Amniotic epithelial cell (primary cell): ENCODE measurements at places on chromosomes 5 and 9.

DNA sequence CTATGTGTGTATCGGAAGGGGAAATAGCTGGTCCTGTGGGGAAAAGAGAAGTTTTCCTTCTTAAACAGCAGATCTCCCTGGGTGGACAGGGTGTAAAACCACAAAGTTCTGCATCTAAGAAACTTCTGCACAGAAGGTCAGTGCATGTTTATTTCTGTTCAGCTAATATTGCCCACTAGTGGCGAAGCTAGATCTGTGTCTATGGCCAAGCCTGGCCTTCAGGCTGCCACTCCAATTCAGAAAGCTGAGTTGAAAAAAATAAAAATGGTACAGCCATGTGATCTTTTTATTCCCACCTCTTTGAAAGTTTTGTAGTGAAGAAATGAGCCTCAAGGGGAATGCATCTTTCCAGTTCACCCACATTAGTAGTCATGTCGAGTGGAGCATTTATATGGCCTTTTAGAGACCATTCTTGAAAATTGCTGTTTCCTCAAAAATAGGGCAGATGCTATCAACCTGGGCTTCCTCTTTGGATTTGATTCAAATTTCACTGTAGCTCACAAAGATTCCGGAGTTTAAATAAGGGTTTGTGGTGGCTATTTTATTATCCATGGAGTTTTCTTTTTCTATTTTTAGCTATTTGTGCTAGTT lies 488.0 kb downstream of the PRELID2 start:
- DNase-seq = peak; percentile 74

GRCh38 chr9:84919440-84919839 lies 249.9 kb downstream of the NTRK2 start:
- DNase-seq = no peak

DNA sequence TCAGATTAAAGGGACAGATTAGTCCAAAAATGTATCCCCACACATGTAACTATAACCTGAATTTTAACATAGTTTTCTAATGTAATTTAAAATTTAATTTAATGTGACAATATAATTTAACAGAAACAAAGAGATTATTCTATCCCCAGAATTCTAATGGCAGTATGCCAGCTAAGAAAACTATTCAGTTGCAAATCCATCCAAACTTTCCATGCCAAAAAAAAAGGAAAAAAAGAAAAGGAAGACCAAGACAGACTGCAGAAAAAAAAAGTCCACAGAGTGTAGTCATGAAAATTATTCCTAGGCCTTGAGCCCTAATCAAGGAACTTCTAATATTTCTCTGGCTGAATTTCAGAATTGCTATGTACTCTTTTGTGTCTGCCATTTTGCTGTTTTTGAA lies 217.6 kb downstream of the CDH18 start:
- no peak for DNase-seq

DNA sequence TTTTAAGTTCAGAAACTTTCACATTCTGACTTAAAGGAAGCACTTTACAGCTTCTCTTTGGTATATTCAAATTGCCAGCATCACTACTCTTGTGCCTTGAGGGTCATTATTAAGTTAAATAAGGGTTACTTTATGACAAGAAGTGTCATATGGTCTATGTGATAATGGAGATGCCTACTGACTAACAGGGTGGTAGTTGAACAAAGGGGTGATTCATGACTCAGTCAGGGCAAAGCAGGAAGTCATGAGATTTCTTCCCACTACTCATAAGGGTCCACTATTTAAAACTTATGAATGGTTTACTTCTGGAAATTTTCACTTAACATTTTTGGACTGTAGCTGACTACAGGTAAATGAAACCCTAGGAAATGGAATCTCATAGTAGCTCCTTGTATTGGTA lies 938.3 kb upstream of the PTPRD start:
- no peak for DNase-seq

DNA sequence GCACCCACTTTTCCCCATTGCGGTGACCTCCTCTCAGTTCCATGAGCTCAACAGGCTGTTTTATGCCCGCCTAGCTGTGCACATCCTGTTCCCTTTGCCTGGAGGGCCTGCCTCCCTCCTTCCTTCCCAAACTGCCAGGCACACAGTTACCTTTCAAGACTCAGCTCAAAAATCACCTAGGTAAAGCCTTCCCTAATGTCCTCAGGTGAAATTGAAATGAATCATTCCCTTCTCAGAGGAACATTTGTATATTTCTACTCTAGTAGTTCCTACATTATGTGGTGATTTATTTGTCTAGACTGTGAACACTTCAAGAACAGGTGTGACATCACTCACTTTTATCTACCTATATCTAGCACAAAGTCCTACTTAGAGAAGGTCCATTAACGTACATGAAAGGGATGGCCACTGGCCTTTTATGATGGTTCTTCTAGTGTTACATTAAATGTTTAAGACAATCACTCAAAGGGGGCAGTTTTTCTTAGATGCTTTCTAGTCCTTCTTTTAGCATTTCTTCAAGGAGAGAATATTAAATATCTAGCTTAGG lies 103.5 kb upstream of the EQTN start:
- no peak for DNase-seq

DNA sequence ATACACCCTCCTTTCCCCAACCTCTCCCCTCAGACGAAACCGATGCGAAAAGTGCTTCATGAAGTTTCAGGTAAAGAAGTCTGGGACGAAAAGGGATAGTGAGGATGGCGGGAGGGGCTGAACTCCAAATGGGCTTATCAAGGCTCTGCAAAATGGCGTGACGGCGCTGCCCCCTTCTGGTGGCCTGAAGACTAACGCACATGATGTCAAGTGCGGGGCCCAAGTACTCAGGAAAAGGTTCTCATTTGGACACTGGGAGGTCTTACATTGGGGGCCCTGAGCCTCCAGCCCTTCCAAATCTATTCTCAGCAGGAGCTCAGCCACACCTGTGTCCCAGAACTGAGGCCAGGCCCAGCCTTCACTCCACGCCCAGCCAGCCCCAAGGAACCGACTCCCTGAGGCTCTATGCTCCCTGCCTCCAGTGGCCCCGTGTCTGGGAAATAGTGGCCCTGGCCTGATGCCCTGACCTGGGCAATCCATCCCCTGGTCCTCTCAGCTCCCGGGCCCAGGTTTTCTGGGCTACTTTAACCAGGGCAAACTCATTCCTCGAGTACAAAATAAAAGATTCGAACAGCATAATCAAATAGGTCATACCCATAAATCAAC lies 119.9 kb downstream of the KCNIP1 start:
- DNase-seq = peak; percentile 44

- DNase-seq = no peak
Measured at GRCh38 chr5:149140197-149141002, 893 bp upstream of the ABLIM3 start.

DNA sequence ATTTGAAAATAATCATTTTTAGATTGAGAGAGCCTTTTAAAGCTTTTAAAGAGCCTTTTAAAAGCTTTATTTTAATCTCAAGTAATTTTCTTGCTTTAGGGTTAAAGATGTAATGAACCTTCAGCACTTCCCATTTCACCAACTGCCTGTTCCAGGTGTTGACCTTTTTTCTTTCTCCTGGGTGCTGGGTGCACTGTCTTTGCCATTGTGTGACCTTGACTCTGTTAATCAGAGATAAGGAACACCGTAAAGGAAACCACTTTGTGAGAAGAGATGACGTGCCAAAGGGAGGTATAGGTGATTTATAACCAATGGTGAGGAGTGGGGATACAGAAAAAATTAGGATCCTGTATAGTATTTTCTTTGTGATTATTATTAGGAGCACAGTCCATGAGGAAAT lies 68.2 kb downstream of the NAA35 start:
- DNase-seq = no peak

DNA sequence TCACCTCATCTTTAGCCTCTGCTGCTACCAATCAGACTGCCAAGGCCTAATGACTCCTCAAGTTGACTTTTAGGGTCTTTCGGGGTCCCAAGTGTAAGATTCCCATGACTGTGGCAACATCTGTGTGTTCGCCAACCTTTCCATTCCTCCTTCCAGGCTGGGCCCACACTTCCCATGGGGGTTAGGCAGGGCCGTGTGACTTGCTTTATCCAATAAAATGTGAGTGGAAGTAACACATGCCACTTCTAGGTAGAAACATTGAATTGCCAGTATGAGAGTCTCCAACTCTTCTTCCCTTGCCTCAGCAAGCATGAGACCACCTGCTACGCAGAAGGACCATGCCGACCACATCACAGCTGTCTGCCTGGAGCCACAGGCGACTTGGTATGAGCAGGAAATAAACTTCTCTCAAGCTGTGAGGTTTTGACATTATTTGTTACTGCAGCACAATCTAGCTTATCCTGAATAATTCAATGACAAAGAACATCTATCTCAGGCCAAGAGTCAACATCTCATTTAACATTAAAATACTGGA lies 190.4 kb upstream of the IER5L start:
- no peak for DNase-seq

GRCh38 chr5:20680718-20681302 lies 692.8 kb upstream of the CDH18 start:
- DNase-seq = no peak

DNA sequence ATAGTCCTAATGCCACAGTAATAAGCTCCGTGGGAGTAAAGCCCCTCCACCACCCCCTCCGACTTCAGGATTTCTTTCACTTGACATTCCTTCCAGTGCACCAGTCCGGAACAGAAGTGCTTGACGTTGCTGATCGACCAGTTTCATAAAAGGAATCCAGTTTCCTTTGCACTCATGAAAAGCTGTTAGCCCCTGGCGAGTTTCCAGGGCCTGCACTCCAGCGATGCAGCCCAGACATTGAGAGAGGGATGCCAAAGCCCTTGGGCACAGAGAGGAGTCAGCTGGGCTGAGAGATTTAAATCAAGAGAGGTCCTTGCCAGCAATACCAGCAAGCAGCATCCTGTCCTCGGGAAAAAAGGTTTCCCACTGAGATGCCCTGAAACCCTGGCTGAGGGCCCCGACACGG lies 170.1 kb downstream of the GABBR2 start:
- no peak for DNase-seq

- DNase-seq = peak; percentile 18
Measured at GRCh38 chr9:11088821-11089374, 476.1 kb upstream of the PTPRD start.

- DNase-seq = peak; percentile 50
Measured at GRCh38 chr9:90904706-90905478, 103.3 kb downstream of the SYK start.

GRCh38 chr9:133301253-133302230 lies 26.5 kb upstream of the ABO start:
- DNase-seq = no peak

DNA sequence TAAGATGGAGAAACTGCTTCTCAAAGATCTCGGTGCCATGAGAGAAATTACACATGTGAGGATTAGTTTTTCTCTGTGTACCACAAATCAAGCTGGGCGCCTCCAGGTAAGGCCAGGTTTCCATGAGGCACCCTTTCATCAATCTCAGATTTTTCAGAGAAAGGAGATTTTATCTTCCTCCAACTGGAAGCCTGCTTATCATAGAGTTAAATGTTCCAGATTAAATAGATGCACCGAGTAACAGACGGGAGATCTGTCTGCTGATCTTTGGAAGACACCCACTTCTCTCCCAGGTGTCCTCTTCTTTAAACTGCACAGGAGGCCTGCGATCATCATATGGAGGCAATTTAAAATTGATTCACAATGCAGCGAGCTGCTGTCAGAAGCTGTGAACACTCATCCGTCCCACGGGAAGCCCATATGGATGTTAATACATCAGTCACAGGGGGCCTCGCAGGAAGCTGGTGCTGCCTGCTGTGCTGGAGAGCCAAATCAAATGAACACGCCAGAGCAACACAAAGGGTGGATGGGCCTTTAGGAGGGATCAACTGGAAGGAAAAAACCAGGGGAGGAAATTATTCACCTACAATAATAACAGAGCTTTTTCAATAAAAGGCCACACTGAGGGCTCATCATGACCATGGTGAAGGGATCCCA lies 93.3 kb downstream of the TLE1 start:
- DNase-seq = no peak

DNA sequence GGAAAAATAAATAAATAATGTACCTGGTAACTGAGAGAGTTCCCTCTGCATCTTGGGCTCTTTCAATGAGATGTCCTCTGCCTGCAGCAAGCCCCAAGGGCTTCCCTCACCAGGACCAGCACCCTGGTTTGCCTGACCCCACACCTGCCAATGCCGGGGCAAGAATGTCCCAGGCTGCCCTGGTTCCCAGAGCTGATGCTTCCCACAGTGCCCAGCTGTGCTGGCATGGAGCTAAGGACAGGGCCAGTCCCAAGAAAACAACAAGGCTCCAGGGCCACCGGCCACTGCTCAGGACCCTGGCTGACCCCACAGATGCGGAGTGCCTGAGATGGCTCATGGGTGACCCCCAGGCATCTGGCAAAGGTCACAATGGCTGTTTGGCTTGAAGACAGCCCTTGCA lies 123.5 kb downstream of the KCNIP1 start:
- DNase-seq = no peak

DNA sequence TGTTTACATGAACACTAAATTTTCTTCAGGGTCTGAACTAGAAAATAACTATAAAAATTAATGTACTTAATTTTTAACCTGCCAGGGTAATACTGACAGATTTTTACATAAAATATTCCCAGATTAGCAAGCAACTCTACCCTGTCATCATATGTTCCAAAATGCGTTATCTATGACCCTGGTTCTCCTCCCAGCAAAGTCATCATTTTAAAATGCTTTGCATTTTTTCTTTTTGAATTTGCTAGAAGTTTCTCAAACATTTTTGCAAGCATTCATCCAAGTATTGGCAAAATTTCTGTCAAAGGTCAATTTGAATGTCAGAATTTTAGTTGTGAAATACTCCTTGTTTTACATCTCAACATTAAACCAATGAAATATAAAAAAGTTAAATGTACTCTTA lies 144.5 kb upstream of the FTMT start:
- no peak for DNase-seq

- DNase-seq = no peak
Measured at GRCh38 chr9:95429096-95429495, 87.7 kb downstream of the PTCH1 start.

GRCh38 chr5:181050016-181050415 lies 9.9 kb downstream of the BTNL9 start:
- DNase-seq = no peak

GRCh38 chr5:154780128-154780527 lies 25.0 kb downstream of the LARP1 start:
- DNase-seq = no peak

GRCh38 chr9:78103971-78104433 lies 72.4 kb upstream of the GNAQ start:
- DNase-seq = no peak

GRCh38 chr5:16061163-16061562 lies 118.4 kb downstream of the MARCHF11 start:
- DNase-seq = no peak

DNA sequence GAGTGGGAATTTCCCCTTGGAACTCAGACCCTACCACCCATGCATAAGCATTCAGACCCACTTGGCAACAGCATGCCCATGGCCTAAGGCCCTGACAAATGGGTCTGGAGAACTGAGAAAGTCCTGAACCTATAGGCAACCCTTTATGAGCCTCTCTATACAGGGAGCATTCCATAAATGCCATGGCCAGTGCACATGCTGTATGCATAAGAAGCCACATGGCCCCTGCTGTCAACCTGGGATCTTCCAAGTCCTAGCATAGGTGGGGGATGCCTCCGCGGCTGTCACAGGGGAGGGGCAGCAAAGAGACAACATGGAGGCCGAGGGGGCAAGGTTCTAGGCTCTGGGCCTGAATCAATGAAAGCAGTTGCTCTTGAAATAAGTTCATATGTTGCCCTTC lies 8.2 kb upstream of the NIPAL4 start:
- DNase-seq = no peak
